ENCODE measurements at places on chromosomes 6 and 20. TPM values are rescaled to one million over a fixed set of nuclear protein-coding genes. Genes with fewer than 3 reads are reported as not detected.

Gene TCF19
- 77.9 TPM for polyA plus RNA-seq

Gene LRRC1
- polyA plus RNA-seq, result 0.42 TPM

Gene MCCD1
- not detected for polyA plus RNA-seq

- DNase-seq, result no peak
Measured at GRCh38 chr20:41382791-41383305, 16.2 kb upstream of the EMILIN3 start.

All from GM12878 (cell line).